ENCODE measurements at places on chromosomes 7 and 10.

DNA sequence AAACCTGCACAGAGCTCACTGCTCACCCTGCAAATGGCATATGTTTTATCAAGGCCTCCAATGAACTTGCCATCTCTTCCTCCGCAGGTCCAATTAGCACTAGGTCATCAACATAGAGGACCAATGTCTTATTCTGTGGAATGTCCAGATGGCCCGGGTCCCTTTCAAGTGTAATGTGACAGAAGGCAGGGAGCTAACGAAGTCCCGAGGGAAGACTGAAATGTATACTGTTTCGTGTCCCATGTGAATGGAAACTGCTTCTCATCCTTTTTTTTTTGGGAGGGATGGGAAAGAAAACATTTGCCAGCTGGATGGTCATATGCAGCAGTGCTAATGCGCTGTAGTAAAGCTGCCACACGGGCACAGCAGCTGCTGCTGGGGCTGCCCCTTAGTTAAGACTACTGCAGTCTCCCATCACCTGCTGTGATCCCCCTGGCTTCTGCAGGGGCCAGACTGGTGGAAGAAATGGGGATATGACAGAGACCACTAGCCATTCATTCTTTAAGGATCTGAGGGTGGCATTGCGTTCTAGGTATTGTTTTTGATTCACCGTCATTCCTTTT, 61.7 kb upstream of the CCNY start:
- DNase-seq, result no peak

GRCh38 chr7:80275192-80275605, 140.6 kb downstream of the GNAI1 start:
- no peak for DNase-seq

DNA sequence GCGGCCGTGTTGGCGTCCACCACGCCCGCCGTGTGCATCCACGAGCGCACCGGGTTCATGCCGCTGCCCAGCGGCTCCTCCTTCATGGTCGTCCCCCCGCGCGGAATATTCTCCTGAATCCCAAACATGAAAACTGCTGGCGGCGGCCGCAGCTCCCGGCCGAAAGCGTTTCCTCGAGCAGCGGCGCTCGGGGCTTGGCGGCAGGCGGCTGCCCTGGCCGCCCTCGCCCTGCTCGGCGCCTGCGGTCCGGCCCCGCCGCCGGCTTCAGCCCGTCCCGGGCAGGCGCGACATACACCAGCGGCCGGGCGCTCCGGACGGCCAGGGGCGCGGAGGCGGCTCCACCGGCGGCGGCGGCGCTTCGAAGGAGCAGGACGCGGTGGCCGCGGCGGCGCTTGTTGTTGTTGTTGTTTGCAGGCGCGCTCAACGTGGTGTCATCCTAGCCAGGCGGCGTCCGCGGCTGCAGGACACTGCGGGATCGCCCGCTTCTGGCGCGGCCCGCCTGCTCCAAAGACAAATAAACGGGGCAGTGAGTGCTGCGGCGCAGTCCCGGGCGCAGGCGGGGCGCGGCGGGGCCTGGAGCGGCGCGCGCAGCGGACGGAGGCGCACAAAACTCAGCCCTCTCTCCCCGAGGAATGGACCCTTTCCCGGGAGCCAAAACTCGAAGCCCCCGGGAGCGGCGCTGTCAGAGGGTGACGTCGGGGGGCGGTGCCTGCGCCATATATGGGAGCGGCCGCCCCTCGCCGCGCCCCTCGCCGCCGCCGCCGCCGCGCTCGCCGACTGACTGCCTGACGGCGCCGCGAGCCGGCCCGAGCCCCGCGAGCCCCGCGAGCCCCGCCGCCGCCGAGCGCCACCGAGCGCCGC, at the start of gene EBF3:
Gene EBF3 (minus strand): TSS at position 634 of the 861 bp plus-strand sequence. CDS start 506 bp downstream, at position 128.
- peak; percentile 65 for DNase-seq

GRCh38 chr10:7605565-7606295, 61.0 kb downstream of the ITIH5 start:
- DNase-seq, result no peak

DNA sequence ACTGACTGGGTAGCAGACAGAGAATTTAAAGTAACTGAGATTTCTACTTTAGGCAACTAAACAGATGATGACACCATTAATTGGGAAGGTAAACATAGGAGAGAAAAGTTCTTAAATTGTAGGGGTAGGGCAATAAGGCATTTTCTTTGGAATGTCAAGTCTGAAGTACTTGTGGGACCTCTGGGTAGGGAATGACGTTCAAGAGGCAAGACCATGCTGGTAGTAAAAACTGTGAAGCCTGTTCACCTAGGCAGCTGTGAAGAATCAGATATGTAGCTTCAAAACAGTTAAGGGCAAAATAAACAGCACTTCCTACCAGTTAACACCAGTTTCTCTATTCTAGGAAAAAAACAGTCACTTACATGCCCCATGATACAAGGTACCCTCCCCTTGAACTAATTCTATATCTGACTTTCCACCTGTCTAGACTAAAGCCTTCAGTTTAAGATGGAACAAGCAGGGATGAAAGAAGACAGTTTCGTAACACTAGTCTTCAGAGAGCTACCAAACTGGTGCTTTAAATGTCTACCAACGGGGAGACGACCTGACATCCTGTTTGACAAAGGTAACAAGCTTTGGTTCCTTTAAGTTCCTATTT, 63.1 kb upstream of the KCNIP2 start:
- DNase-seq, result no peak

- DNase-seq, result peak; percentile 60
These were observed 214.8 kb upstream of the MAGI2 start for GRCh38 chr7:79668292-79668691.

- DNase-seq, result no peak
These were observed 87.3 kb downstream of the BEND7 start for GRCh38 chr10:13441476-13441875.

GRCh38 chr10:89438525-89438924, 24.2 kb downstream of the IFIT5 start:
- DNase-seq, result no peak

DNA sequence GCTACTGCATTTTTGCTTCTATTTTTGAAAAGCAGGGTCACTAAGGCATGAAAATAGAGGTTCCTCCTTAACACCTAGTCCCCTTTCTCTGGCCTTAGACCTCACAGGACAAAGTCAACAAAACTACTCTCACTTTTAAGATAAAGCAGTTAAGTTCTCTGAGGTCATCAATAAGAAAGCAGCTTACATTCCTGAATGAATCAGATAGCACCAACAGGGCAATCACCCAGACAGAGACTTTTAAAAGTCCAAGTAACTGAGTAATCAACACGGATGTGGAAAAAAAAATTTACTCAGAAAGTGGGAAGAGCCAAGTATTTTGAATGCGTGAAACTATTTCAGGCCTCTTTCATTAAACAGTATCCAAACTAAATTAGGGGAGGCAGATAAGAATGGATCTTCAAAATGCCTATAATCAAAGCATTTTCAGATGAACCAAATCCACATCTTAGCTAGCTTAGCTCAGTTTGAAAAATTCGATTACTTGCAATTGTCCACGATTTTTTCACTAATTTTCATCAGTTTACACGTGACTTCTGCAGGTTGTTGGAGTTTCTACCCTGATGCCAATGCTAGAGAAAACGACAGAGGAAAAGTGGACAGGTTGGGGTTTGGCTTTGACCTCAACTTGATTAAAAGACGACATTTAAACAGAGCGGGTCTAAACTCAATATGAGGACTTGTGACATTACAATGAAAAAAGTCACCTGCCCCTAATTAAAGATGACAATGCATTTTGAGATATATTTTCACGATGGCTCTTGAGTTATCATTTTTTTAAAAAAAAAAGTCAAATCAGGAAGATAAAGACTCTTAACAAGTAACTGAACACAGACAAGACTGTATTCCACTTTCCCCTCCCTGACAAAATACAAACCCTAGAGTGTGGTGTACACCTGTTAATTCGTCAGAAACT, 1.6 kb downstream of the BEND7 start:
- peak; percentile 47 for DNase-seq

DNA sequence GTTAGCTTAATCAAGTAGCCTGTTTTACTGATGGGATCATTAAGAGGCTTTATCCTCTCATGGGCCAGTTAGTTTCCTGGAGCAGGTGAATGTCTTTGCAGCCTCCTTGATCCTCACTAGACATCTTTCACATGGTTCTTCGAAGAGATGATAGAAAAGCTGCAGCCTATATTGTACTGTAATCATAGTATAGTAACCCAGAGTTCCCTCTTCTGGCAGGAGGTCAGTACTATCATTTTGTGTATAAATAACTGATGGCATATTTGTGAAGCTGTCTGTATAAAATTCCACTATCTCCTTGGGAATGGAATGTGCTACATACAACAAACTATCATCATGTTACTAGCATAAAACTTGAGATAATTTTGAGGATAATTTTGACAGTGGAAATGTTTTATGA, 123.8 kb upstream of the PRPS1L1 start:
- no peak for DNase-seq

DNA sequence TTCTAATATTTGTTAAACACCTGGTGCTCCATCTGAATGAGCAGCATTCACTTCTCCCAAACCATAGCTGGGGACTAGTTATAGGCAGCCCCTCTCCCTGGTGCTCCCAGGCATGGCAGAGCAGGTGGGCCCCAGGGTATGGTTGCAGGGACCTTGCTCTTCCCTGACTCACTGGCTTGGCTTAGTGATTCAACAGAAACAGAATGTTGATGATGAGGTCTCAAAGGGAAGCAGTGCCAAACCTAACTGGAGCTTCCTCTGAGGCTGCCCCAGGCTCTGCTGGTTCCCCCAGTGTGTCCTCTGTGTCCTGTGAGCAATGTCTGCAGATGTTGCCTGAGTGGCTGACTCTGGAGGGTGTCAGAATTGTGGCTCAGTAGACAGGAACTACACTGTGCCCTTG, 3.7 kb downstream of the GPR26 start:
- DNase-seq, result peak; percentile 3

GRCh38 chr7:131011976-131012375, 278.0 kb upstream of the KLF14 start:
- peak; percentile 86 for DNase-seq

GRCh38 chr10:33703501-33704213, 369.2 kb upstream of the NRP1 start:
- peak; percentile 76 for DNase-seq

DNA sequence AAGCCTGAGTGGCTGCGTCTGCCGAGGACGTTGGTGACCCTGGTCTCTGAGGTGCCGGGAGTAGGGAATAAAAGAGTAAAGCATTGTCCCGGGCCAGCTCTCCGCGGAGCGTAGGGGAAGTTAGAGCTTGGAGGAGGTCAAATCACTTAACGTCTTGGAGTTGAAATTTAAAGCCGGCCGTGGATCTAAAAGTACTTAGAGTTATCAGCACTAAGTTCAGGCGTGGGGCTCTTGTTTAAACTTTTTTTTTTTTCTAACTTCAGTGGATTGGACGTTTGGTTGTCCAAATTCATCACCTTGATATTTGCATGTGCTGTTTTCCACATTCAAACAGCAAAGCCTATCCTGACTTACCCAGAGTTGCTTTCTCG, 700 bp downstream of the NIPSNAP2 start:
- no peak for DNase-seq

GRCh38 chr10:101972761-101973160, 83.2 kb downstream of the ARMH3 start:
- no peak for DNase-seq

DNA sequence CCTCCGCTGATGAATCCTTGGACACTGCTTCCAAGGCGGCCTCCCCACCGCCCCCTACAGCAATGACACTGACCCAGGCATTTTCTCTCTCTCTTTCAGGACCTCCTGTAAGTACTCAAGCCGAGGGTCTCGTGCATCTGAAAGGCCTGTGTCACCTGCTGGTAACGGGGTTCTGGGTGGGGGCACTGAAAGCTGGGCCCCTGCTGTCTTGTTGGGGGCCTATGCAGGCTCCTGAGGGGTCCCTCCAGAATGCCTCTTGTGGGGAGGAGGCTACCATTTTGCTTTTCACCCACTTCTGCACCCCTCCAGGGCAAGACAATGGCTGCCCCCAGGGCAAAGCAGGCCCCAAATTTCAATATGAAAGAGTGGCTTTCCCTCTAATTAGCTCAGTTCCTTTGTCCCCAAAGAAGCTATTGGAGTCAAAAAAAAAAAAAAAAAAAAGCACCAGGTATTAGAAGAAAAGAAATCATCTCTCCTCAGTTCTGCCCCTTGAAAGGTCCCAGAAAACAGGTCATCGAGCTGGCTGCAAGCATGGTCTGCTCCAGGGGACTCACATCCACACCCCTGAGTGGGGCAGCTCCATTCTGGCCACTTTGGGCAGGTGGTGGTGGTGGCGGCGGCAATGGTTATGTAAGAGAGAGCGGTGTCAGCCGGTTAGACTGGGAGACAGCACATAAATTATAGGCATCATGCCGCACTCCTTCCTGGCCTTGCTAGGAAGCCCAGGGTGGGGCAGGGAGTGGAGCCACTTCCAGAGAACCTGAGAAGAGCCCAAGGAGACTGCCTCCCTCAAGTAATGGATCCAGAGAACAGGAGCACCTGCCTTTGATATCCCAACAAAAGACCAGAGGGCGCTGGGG, 66.2 kb downstream of the COL13A1 start:
- no peak for DNase-seq

DNA sequence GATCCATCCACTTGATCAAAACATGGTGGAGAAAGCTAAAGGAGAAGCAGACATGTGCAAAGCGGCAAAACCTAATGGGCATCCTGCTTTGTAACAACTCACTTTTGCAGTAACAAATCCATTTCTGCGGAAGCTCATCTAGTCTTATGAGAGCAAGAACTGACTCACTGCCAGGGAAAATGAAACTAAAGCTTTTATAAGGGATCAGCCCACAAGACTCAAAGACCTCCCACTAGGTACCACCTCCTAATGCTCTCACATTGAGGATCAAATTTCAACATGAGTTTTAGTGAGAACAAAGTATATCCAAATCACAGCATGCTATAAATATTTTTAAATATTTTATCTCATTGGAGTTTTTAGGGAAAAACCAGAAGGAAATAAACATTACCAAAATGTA, 120.1 kb upstream of the GNAI1 start:
- peak; percentile 80 for DNase-seq

- DNase-seq, result no peak
These were observed 44.5 kb upstream of the COMTD1 start for GRCh38 chr10:75280236-75280635.

DNA sequence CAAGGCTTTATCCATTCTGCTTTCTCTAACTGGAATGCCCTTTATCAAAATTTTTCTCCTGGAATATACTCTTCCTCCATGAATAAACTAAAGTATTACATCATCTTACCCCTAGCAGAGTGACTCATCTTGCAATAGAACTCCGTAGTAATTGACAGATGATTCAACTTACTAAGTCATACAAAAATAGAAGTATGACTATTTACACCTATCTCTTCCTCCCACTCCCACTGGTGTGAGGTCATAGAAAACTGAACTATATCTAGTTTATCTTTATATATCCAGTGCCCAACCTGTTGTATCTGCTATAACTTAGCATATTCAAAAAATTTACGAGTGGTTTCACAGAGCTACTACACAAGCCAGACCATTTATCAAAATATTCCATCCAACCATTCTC, 26.1 kb downstream of the ABCB1 start:
- peak; percentile 32 for DNase-seq

- peak; percentile 84 for DNase-seq
These were observed 2.8 kb upstream of the DEPP1 start for GRCh38 chr10:44981172-44982113.

- DNase-seq, result no peak
These were observed 11.8 kb upstream of the IKZF1 start for GRCh38 chr7:50292763-50293162.

- DNase-seq, result no peak
These were observed 77.9 kb downstream of the CCNY start for GRCh38 chr10:35413985-35414861.

- no peak for DNase-seq
These were observed 610.8 kb downstream of the GATA3 start for GRCh38 chr10:8665322-8665721.

- DNase-seq, result no peak
These were observed 299.8 kb upstream of the POM121L12 start for GRCh38 chr7:52735656-52736055.

GRCh38 chr10:130960531-130960930, 351.0 kb downstream of the TCERG1L start:
- no peak for DNase-seq
